BJ (cell line): ENCODE measurements at places on chromosomes 5 and 9.
A peak's percentile ranks its signal among the peaks of the same experiment; 100 is the strongest.

DNA sequence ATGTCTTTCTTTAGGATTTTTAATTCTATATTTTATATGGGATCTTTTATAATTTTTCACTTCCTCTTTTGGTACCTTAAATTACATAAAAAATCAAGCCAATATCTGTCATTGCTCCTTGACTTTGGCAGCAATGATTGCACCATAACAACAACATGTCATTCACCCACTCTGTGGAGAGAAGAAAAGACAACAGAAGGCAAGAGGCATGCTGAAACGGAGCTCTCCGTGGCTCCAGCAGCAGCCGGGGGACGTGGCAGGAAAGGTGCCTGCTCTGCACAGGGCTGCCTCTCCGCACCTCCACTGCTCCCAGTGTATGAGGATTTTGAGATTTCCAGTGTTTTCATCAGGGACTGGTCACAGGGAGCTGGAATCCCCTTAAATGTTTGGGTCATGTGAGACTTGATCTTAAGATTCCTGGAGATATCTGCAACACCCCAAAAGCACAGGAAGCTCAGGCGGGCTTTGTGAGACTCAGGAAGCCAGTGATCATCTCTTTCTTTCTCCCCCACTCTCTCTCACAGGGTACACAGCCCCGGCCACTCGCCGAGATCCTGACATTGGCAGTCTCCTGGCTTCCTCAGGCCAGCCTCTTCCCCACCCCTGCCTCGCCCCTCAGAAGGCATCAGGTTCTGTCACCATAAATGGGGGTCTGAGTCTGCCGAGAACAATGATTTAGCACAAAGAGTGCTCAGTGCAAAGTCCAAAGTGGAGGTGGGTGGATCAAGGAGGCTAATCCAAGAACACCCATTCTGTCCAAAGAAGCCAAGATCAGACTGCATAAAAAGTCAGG lies 74.6 kb downstream of the ACTL7B start:
- DNase-seq: no peak

DNA sequence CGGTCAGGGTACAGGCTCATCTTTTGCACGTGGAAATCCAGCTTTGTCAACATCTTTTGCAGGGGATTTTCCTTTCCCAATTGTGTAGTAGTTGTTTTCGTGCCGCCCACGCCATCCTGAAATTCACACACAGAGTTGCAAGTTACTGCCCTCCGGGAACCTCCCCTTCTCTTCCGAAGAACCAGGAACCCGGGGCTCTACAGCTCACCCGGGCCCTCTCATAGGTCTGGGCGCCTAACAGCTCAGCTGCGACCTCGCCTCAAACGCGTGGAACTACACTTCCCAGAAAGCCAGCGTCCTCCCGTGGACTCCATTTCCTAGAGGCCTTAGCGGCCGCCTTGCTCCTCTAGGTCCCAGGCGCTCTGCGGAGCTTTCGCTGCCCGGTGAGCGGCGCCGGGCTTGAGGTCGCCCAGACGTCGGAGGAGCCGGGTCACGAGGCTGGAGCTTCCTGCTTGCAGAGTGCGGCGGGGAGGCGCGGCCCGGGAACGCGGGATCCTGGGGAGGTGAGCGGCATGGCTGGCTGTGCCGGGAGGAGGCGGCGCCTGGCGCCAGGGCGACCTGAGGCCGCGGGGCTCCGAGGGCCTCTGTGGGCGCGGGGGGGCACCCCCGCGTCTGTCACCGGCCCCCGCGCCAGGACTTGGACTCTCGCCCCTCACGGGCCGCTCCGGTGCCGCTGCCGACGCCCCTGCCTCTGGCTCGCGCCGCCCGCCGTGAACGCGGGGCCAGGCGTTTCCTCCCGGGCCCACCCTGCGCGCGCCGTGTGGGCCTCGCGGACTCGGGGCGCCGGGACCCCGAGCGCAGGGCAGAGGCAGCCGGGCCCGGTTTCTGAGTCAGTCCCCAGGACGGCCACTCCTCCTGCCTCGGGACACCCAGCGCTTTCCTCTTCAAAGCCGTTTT lies at the start of gene ZNF354B:
Gene ZNF354B (plus strand): TSS at position 329 of the 897 bp plus-strand sequence. CDS start 1,095 bp downstream, outside the sequence.
- DNase-seq: peak; percentile 72

DNA sequence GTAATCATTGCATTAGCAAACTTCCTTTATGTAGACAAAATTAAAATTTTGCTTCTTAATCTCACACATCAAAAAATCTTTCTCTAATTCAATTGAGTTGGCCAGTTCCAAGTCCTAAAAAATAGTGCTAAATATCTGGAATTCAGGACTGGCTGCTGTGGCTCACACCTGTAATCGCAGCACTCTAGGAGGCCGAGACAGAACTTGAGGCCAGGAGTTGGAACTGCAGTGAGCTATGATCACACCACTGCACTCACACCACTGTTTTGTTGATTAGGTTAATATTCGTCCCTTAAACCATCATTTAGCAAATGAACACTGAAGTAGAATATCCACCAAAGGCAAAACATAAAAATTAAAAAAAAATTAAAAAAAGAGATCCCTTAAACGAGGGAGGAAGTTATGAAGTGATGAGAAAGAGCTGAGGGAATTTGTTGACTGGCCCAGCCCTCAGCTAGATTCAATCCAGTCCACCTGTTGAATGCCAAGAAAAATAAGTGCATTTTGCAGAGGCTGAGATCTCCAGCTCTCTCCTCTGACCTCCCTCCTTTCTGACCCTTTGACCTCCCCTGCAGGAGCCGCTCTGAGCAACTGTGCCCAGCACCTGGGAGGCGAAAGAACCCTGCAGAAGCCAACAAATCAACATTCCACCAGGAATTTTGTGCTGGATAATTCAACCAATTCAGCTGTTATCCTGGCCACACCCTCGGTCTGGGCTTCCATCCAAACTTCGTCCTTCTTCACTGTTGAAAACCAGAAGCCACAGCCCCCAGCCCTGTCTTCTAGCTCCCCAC lies 96.8 kb downstream of the OR2K2 start:
- DNase-seq: no peak

DNA sequence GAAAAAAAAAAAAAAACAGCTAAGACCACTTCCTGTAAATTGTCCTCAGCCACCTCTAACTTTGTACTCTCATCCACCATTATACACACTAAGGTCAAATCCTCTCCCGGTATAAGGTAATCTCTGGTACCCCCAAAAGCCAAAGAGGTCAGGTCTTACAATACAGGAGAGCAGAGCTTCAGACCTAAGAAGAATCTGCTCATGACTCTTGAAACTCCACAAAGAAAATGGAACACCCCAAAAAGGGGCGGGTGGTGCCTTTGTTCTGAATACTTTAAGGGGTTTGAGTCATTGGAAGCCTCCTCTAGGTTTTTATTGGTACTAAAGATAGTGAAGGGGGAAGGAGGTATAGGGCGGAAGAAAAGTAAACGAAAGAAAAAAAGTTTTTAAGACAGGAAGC lies 69.8 kb downstream of the COL15A1 start:
- no peak for DNase-seq

DNA sequence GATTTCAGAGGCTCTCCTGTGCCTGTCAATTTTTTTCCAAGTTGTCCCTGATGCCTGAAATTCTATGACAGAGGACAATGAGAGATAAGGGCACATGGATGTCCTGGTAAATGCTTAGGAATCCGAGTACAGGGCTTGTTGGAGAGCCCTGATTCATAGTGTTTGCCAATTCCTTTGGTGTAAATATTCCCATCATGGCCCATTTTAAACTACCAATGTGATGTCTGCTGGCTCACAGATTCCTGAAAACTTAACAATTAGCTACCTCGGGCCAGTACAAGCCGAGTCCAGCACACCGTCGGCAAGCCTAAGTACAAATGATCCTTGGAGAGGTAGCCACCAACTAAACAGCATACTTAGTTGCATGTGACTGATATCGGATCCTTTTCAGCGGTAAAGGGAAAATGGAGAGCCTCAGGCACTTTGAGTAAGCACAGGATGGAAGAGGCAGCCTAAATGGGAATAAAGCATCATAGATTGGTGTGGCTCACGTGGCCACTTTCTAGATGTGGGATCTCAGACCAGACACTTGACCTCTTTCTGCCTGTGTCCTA lies 3.6 kb downstream of the ITK start:
- DNase-seq: no peak

GRCh38 chr5:154301726-154302125 lies 111.2 kb downstream of the GALNT10 start:
- no peak for DNase-seq
